ENCODE measurements at places on chromosomes 5 and 9.

DNA sequence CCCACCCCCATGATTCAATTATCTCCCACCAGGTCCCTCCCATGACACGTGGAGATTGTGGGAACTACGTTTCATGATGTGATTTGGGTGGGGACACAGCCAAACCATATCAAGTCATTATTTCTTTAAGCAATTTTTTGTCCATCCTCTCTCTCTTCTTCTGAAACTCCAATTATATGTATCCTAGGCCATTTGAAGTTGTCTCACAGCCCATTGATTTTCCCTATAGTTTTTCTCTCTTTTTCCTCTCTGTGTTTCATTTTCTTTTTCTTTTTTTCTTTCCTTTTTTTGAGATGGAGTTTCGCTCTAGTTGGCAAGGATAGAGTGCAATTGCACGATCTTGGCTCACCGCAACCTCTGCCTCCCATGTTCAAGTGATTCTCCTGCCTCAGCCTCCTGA lies 101.9 kb upstream of the CXCL14 start:
- no peak for DNase-seq

DNA sequence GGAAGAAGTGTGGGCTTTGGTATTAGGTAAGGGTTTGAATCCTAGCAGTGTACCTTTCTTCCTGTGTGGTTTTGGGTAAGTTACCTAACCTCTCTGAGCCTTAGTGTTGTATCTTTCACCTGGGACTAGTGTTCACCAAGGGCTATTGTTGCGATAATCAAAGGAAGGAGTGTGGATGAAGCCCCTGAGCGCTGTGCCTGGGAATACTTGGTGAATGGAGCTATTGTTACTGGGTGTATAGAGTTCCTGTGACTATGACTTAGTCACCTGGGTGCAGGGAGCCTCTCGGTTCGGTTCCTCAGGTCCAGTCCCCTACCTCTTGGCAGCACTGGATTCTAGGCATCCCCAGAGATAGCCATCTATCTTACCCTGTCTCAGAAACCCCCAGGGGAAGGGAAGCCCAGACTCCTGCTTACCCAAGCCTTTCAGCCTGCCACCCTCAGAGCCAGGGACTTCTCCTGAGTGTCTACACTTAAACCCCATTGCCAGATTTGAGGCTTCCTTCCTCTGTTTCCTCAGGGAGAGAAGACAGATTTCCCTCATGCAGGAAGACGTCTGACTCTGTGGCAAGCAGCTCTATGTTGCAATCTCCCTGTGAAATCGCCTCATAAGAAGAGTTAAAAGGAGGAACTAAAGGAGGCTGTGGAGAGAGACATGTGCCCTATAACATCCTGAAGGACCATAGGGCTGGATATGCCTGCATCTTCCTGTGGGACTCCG lies 181.0 kb upstream of the PITX1 start:
- no peak for DNase-seq

- no peak for DNase-seq
These were observed 62.2 kb downstream of the RNF38 start for GRCh38 chr9:36337865-36338264.

GRCh38 chr5:91420879-91421278 lies 37.8 kb upstream of the ARRDC3 start:
- DNase-seq, result no peak

DNA sequence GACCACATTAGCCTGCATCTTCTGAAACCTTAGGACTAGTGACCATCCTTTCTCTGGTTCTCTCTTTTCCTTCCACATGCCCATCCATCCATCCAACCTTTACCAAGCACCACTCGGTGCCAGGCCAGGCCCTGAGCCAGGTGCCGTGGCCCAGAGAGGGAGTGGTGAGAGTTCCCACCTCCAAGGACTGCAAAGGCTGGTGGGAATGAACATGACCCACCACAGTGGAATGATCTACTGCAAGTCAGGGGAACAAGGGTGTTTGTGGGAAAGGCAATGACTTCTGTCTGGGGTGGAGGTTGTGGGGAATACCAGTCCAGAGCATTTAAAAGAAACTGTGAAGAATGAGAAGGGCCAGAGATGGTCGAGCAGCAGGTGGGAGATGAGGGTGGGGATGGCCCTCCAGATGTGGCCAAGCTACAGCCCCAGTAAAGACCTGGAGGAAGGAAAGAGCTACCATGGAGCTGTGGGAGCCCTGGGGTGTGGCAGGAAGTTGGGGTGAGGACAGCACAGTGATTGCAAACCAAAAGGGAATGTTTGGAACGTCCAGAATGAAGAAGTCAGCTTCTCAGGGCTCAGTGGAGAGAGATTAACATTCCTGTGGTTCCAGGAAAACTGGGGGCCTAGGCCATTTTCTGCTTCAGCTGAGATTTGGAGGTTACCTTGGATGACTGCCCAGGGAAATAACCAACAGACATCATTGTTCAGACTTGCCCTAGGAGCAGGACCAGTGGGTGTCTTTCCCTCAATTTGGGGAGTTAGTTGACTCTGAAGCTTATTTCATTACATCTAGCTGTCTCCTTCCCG lies 30.7 kb upstream of the CORO2A start:
- no peak for DNase-seq

DNA sequence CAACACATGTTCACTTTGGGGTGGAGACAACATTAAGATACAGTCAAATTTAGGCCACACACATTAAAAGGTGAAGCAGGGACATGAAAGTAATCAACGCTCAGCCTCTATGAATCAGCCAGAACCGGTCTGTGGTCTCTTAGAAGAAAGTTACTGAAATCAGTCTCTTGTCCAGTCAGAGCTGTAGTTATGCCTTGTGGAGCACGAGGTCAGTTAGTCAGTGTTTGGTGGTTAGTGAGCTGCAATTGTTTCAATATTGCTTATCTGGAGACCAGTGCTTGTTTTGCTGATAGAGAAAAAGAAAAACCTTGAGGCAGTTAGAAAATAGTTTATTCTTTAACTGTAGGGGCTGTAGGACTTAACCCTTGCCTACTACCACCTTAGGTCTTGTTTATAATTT lies 157.8 kb upstream of the RASEF start:
- no peak for DNase-seq
